ENCODE measurements at places on chromosomes 7 and 10. TPM values are rescaled to one million over a fixed set of nuclear protein-coding genes. Genes with fewer than 3 reads are reported as not detected.

The PPP1R9A gene
- 0.52 TPM for polyA plus RNA-seq

The SH2D4B gene
- 0.08 TPM for polyA plus RNA-seq

The ACADSB gene
- 5.9 TPM for polyA plus RNA-seq

DNA sequence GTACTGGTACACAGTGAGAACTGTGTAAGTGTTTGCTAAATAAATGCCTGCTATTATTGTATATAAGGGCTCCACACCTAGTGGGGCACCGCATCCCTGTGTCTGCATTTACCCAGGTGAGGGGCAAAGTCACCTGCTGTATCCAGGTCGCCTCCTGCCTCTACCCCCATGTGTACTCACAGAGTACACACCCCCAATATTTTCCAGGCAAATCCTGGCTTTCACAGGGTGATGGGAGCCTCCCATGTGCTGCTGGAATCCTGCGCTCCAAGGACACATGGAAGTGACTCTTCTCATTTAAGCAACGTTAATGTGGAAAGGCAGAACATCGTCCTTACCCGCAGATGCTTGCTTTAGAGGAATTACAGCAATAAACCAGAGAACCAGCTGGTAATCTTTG lies 48.2 kb downstream of the ARHGAP22 start:
- no peak for DNase-seq

GRCh38 chr10:37839243-37839642 lies 18.2 kb downstream of the ZNF248 start:
- no peak for DNase-seq

- no peak for DNase-seq
These were observed 285.6 kb downstream of the USP6NL start for GRCh38 chr10:11325817-11326216.

- no peak for DNase-seq
These were observed 115.6 kb upstream of the CXCL12 start for GRCh38 chr10:44500451-44500850.

GRCh38 chr7:80134536-80135308 lies at the start of gene GNAI1:
GNAI1 (plus strand) TSS chr7:80134831; CDS start chr7:80135161, 330 bp downstream.
- DNase-seq: peak; percentile 81

GRCh38 chr7:37255327-37255944 lies 193.2 kb downstream of the ELMO1 start:
- no peak for DNase-seq

- DNase-seq: no peak
These were observed 157.4 kb upstream of the TCF7L2 start for GRCh38 chr10:112792487-112793201.

DNA sequence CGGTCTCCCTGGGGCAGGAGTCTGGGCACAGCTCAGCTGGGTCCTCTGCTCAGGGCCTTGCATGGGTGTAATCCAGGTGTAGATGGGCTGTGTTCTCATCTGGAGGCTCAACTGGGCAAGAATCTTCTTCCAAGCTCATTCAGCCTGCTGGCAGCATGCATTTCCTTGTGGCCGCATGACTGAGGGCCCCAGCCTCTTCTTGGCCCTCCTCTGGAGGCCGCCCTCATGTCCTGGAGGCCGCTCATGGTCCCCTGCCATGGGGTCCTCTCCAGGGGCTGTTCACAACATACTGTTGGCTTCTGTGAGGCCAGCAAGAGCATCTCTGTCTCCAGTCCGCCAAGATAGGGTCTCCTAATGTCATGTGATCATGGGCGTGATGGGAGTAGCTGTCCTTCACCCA lies 437.5 kb upstream of the FOXK1 start:
- DNase-seq: peak; percentile 41

GRCh38 chr7:17986851-17987250 lies 40.8 kb downstream of the PRPS1L1 start:
- DNase-seq: no peak

DNA sequence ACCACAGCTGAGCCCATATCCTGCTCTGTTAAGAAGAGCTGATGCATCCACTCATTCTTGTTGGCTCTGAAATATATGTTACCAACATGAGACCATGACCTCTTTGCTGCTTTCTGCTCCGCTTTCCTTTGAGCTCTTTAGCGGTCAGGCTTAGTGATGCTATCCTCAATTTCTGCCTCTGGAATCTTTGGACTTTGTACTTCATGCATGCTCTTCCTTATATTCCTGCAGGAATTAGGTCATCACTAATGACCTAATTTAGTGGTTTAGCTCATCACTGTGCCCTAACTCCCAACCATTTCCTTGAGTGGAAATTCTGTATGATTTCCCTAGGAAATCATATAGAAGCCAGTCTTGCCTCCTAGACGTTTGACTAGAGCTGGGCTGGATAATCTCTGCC lies 119.5 kb downstream of the AOAH start:
- DNase-seq: no peak

GRCh38 chr10:114172216-114172615 lies 1.8 kb downstream of the CCDC186 start:
- DNase-seq: no peak

- DNase-seq: peak; percentile 87
These were observed 2.3 kb upstream of the NOS3 start for GRCh38 chr7:150988230-150989226.

All from spleen (tissue), 13 donors.